PC-9 (cell line): ENCODE measurements at places on chromosomes 13 and 19. TPM values are rescaled to one million over a fixed set of nuclear protein-coding genes. Genes with fewer than 3 reads are reported as not detected.
A peak's percentile ranks its signal among the peaks of the same experiment; 100 is the strongest.

DNA sequence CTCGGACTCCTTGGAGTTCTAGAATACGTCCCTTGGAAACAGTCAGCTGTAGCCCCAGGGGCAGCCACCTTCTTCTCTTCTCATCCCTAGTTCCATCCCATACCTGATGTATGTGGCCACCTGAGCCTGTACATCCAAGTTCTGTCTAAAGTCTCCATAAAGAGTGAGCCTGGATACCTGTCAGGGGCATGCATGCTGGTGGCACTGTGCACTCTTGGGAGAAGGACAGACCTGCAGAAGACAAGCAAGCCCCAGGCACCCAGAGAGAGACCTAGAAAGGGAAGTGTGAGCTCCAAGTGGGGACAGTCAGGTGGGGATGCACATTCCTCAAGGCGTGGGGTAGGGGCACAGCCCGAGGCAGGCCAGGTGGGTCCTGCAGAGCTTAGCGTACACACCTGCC is 21.4 kb downstream of the SIAH3 start:
- peaks cover 4% of the 10 kb centered on the region; the same call in 1 of the 2 replicates for H3K4me1 ChIP-seq
- H3K36me3 ChIP-seq: no peaks in the 10 kb centered on the region
- no peak overlapping the region for H3K4me3 ChIP-seq
- no peaks in the 10 kb centered on the region; the same call in 1 of the 2 replicates for H3K27me3 ChIP-seq
- no peak overlapping the region for H3K27ac ChIP-seq

- DNase-seq: no peak
- H3K4me3 ChIP-seq: no peak overlapping the region
- H3K36me3 ChIP-seq: no peaks in the 10 kb centered on the region
- H3K4me1 ChIP-seq: no peaks in the 10 kb centered on the region
- H3K27ac ChIP-seq: no peak overlapping the region
- no peaks in the 10 kb centered on the region for H3K27me3 ChIP-seq
Observed at GRCh38 chr13:62510906-62511655, 1095.4 kb upstream of the PCDH20 start.

DNA sequence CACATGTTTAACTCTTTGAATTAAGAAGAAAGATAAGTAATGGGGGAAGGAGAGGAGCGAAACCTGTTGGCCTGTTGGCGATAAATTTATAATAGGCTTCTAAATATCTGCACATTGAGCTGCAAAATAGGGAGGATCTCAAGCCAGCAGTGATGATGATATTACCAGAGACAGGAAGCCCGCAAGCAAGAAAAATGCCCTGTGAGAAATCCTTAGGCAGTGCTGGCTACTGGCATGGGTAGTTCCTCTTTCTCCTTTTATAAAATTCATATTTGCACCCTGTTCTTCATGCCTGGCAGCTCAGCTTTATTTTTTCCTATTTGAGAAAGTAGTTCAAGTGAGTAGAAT is 858 bp upstream of the USP12 start:
- peaks cover 28% of the 10 kb centered on the region for H3K4me1 ChIP-seq
- no peaks in the 10 kb centered on the region for H3K27me3 ChIP-seq
- peak overlapping the region; percentile 90 for H3K4me3 ChIP-seq
- H3K27ac ChIP-seq: peak overlapping the region; percentile 61

DNA sequence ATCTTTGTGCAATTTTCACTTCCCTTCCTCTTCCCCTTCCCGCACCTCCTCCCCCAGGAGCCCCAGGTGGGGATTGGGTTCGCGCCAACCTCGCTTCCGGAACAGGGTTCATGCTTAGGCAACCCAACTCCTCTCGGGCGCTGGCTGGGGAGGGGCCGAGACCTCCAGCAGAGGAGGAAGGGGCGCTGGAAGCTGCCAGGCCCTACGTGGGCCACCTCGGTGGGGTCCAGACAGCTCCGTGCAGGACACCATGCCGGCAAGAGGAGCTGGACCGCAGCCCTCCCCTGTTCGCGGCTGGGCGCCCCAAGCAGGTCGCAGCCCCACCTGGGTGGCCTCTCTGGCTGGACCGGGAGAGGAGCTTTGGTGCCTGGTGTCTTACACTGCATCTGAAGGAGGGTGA is 91.1 kb downstream of the SPACA7 start:
- DNase-seq: no peak
- H3K4me3 ChIP-seq: no peak overlapping the region
- no peaks in the 10 kb centered on the region for H3K4me1 ChIP-seq
- H3K36me3 ChIP-seq: no peaks in the 10 kb centered on the region
- H3K27ac ChIP-seq: no peak overlapping the region
- no peaks in the 10 kb centered on the region for H3K27me3 ChIP-seq

GRCh38 chr13:67464154-67464553 is 234.0 kb upstream of the PCDH9 start:
- H3K4me3 ChIP-seq: no peak overlapping the region
- DNase-seq: no peak
- no peaks in the 10 kb centered on the region for H3K4me1 ChIP-seq

GRCh38 chr19:52237771-52238400 is 31.5 kb upstream of the ZNF766 start:
- peaks cover 5% of the 10 kb centered on the region for H3K27me3 ChIP-seq
- H3K4me3 ChIP-seq: no peak overlapping the region
- H3K36me3 ChIP-seq: no peaks in the 10 kb centered on the region
- H3K4me1 ChIP-seq: no peaks in the 10 kb centered on the region
- no peak overlapping the region for H3K27ac ChIP-seq

GRCh38 chr19:19250196-19250801 is 22.8 kb downstream of the TM6SF2 start:
- H3K27ac ChIP-seq: no peak overlapping the region
- no peaks in the 10 kb centered on the region for H3K4me1 ChIP-seq
- peaks cover 94% of the 10 kb centered on the region for H3K27me3 ChIP-seq
- no peaks in the 10 kb centered on the region for H3K36me3 ChIP-seq
- H3K4me3 ChIP-seq: no peak overlapping the region

DNA sequence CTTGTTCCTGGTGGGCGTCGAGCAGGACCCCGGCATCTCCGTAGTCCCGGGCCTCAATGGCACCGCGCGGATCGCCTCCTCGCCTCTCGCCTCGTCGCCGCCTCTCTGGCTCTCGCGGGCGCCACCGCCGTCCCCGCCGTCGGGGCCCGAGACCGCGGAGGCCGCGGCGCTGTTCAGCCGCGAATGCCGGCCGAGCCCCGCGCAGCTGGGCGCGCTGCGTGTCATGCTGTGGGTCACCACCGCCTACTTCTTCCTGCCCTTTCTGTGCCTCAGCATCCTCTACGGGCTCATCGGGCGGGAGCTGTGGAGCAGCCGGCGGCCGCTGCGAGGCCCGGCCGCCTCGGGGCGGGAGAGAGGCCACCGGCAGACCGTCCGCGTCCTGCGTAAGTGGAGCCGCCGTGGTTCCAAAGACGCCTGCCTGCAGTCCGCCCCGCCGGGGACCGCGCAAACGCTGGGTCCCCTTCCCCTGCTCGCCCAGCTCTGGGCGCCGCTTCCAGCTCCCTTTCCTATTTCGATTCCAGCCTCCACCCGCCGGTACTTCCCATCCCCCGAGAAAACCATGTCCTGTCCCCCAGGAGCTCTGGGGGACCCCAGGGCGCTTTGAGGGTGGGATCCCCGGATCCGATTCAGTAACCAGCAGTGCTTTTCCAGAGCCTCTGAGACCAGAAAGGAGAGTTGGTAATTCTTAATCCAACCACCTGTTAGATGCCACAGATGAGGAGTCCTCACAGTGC is 885 bp downstream of the MLNR start:
- H3K36me3 ChIP-seq: no peaks in the 10 kb centered on the region
- no peak overlapping the region for H3K27ac ChIP-seq
- no peaks in the 10 kb centered on the region for H3K4me1 ChIP-seq
- peaks cover 41% of the 10 kb centered on the region for H3K27me3 ChIP-seq
- no peak overlapping the region for H3K4me3 ChIP-seq

DNA sequence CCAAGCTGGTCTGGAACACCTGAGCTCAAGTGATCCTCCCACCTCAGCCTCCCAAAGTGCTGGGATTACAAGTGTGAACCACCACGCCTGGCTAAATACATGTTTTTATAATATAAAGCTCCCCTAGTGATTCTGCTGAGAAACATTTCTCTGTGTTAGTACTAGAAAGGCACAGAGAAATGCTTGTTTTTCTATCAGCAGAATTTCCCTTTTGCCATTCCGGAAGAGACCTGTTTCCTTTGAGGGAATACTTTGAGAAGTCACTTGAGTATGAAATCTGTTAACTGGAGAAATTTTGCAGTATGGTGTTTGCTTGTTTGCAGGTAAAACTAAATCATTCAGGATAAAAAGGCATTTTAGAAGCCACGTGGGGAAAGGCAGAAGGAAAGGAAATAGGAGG is 4.4 kb upstream of the NLRP12 start:
- H3K36me3 ChIP-seq: no peaks in the 10 kb centered on the region
- no peak for DNase-seq
- no peak overlapping the region for H3K4me3 ChIP-seq
- H3K27me3 ChIP-seq: no peaks in the 10 kb centered on the region
- H3K27ac ChIP-seq: no peak overlapping the region
- peaks cover 11% of the 10 kb centered on the region for H3K4me1 ChIP-seq

DNA sequence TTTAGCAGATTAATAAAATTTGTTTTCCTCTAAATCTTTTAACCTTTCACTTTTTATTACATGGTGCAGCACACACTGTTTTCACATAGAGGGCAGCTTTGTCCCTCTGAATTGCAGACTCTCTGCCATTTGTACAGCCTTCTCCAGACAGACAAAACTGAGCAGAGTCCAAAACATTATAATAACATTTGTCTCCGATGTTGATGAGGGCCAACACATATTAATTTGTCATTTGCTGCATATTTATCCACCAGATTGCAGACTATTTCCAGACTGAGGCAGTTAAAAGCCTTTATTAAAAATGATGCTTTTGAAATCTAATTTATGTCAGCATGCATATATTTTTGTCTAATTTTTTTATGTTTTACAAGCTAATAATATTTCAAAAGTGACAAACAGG is 1251.9 kb upstream of the SLC10A2 start:
- no peak for DNase-seq
- H3K27ac ChIP-seq: no peak overlapping the region
- peaks cover 15% of the 10 kb centered on the region for H3K4me1 ChIP-seq
- no peak overlapping the region for H3K4me3 ChIP-seq
- no peaks in the 10 kb centered on the region for H3K36me3 ChIP-seq

DNA sequence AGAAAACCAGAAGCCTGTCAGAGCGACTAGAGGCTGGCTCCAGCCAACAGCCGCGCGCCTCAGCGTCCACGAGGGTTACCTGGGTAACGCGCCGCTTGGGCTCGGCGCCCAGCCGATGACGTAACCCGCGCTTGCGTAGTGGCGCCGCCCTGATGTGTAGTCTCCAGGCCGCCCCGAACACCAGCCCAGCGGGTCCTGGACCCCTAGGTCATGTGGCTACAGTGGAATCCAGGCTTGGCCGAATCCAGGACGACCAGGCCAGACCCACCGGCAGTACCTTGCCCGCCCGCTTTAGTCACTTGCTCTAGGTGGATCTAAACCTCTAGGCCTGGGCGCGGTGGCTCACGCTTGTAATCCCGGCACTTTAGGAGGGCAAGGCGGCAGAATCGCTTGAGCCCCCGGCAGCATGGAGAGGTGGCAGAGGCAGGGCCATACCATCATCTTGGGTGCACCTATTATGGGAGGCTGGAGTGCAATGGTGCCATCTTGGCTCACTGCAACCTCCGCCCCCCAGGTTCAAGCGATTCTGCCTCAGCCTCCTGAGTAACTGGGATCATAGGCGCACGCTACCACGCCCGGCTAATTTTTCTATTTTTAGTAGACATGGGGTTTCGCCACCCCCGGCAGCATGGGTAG is 7.2 kb upstream of the ZNF606 start:
- H3K36me3 ChIP-seq: no peaks in the 10 kb centered on the region
- no peaks in the 10 kb centered on the region for H3K4me1 ChIP-seq
- DNase-seq: no peak
- H3K27ac ChIP-seq: no peak overlapping the region
- H3K4me3 ChIP-seq: no peak overlapping the region

DNA sequence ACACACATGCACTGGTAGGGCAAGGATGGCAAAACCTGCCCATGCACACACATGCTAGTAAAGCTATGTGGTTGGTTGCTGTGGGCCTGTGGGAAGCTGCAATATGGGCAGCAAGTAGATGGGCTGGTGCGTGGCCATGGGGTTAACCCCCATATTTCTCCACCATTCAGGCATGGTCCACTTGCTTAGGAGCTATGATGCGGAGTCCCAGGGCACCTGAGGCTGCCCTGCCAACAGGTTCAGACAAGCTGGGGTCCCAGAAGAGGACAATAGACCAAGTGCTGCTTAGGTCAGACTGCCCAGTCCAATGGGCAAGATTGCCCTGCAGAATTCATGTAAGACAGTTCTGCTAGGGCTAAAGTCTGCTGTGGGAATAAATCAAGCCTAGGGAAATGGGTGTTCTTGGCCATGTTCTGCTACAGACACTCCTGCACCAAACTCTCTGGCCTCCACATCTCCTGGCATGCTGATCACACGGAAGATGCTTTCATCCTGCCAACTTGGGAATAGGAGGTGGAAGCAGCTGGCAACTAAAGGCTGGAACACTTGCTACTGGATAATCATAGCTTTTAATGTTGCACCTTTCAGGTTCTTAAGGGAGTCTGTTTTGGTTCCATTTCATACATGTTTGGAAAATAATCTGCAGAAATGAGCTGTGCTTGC is 646.3 kb upstream of the SLITRK1 start:
- H3K27me3 ChIP-seq: no peaks in the 10 kb centered on the region
- no peak overlapping the region for H3K4me3 ChIP-seq
- H3K36me3 ChIP-seq: no peaks in the 10 kb centered on the region
- DNase-seq: no peak
- no peaks in the 10 kb centered on the region for H3K4me1 ChIP-seq

- no peaks in the 10 kb centered on the region for H3K4me1 ChIP-seq
- no peaks in the 10 kb centered on the region for H3K36me3 ChIP-seq
- no peak overlapping the region for H3K27ac ChIP-seq
- DNase-seq: no peak
- H3K4me3 ChIP-seq: no peak overlapping the region
Observed at GRCh38 chr13:36057041-36057440, 74.1 kb downstream of the DCLK1 start.

GRCh38 chr13:93882086-93882651 is 597.3 kb downstream of the DCT start:
- H3K27me3 ChIP-seq: no peaks in the 10 kb centered on the region
- no peak for DNase-seq
- H3K36me3 ChIP-seq: no peaks in the 10 kb centered on the region
- no peak overlapping the region for H3K27ac ChIP-seq
- no peak overlapping the region for H3K4me3 ChIP-seq

- peaks cover 54% of the 10 kb centered on the region for H3K36me3 ChIP-seq
- no peaks in the 10 kb centered on the region for H3K27me3 ChIP-seq
- no peak overlapping the region for H3K27ac ChIP-seq
- no peak for DNase-seq
Observed at GRCh38 chr13:98020271-98020670, 66.8 kb downstream of the IPO5 start.

Gene VSTM2B
- total RNA-seq: not detected in 2 replicates

Gene ZNF665
- 6.8 and 11.2 TPM in 2 replicates for total RNA-seq

Gene KIR2DL1
- total RNA-seq: not detected in 2 replicates

Gene SLC46A3
- 0.15 and 0.25 TPM in 2 replicates for total RNA-seq

Gene ZNF761
- 15.6 and 16.4 TPM in 2 replicates for total RNA-seq

Gene ARHGEF1
- 101 and 109 TPM in 2 replicates for total RNA-seq

Gene ZNF492
- total RNA-seq: not detected in 2 replicates
